ENCODE measurements at places on chromosomes 12 and 14. TPM values are rescaled to one million over a fixed set of nuclear protein-coding genes. Genes with fewer than 3 reads are reported as not detected.

Gene TOMM20L
- 0.43 TPM for polyA plus RNA-seq

Gene PLBD1
- 20.0 TPM for polyA plus RNA-seq

GRCh38 chr12:102232036-102232435 lies 34.4 kb upstream of the PMCH start:
- no peak for DNase-seq

- no peak for DNase-seq
Measured at GRCh38 chr14:99531251-99532096, 50.3 kb downstream of the CCNK start.

Gene NXPH4
- polyA plus RNA-seq, result 2.8 TPM

GRCh38 chr12:5260086-5260485 lies 171.8 kb upstream of the NTF3 start:
- DNase-seq, result no peak

Gene RNASE13
- polyA plus RNA-seq, result 0.15 TPM

Gene CLEC4D
- polyA plus RNA-seq, result 0.23 TPM

Gene BDKRB2
- polyA plus RNA-seq, result 1.1 TPM

DNA sequence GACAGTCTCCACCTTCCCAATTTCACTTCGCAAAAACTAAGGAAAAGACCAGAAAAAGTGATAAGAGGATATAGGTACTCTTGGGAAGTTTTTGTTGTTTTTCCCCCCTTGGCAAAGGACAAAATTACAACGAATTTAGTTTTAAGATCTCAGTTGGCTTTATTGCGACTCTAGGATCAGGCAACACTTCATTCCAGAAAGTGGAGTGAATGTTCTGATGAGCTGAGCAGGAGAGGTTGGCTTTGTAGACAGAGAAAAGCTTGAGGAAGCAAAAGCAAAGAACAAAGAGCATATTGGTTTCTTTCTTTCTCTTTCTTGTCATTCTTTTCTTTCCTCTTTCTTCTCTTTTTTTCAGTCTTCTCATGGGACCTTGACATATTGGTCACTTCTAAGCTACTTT lies 640 bp upstream of the ZFYVE1 start:
- no peak for DNase-seq

Gene MYO1H
- polyA plus RNA-seq, result 0.33 TPM

DNA sequence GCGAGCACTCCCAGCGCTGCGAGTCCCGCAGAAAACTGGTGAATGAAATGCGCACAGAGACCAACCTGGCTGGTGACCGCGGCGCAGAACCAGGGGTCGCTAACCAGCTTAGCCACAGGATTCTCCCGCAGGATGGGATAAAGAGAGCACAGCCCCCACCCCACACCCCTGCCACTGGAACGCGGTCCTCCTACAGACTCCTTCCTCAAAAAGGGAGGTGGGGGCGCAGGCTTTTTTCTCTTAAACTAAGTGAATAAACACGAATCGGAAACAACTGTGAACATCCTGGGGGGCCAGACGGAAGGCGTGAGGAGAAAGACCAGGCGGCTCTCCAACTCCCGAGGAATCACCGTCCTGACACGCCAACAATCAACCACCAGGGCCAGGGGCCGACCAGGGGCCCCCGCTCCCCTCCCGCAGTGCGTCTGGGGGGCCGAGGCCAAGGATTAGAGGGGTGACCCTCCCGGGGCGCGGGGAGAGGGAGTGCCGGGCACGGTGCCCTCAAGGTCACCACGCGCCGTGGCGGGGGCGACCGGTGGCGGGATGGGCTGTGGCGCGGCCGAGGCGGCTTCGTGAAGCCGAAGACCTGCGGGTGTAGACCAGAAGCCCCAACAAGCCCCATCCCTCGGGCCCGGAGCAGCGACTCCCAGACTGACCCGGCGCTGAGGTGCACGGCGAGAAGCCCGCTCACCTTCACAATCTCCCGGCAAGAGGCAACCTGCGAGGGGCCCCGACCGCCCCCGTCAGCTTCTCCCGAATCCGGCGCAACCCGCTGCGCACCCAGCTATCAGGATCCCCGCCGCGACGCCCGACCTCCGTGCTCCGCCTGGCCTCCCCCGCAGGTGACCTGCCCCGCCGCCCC lies 704 bp downstream of the ATP2B1 start:
- no peak for DNase-seq

Gene ITGB7
- 1.2 TPM for polyA plus RNA-seq

Gene AP1G2
- 15.3 TPM for polyA plus RNA-seq

GRCh38 chr12:233615-233968 lies 19.6 kb upstream of the SLC6A12 start:
- DNase-seq, result no peak
